ENCODE measurements at places on chromosomes 3 and 15.

DNA sequence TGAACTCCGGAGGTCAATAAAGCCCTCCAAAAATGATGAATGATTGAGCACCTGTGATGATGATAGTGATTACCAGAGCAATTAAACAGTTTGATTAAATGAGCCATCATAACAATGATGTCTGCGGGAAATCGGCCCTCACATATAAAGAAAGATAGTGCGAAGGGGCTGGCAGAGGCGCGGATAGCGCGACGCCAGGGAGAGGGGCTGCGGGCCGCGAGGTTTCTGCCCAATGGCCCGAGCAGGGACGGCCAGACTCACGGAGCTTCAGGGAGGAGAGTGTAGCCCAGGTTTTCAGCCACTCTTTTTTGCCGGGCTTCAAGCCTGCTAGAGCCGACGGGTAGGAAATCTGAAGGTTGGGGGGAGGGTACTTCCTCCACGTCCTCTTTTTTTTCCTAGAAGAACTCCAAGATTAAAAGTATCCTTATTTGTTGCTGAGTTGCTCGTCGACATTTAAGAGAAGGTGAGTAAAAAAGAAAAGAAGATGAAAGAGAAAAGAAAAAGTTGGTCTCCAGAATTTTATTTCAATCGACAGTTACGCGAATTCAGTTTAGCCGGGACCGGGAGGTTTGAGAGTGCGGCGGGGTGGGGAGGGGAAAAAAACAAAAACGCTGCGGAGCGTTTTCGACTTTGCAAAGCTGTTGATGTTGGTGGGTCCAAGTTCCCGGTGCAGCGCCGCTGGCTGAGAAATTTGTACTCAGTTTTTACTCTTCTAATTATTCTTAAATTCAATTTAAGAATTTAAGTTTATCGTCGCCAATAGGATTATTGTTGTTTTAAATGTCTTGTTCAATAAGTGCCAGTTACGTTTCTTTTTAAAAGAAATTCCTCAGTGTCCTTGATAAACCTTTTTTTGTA is 2.2 kb upstream of the MEIS2 start:
- no peak for DNase-seq

DNA sequence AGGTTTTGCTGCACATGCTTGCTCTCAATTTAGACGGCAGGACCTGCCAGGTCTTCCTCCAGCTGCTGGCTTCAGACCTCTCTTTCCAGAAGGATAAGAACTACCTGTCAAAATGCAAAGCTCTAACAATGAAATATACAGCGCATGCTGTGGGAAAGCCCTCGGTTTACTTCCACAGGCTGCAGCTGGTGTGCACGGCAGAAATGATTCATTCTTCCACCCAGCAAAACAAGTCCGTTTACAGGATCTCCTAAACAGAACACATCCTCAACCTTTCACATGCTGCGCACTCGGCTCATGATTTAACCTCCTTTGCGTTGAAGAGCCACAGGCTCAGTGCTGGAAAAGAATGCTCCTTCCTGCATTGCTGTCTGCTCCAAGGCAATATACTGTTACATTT is 92.4 kb upstream of the WNT5A start:
- no peak for DNase-seq

- DNase-seq: no peak
Measured at GRCh38 chr3:73603762-73604171, 21.0 kb downstream of the PDZRN3 start.

DNA sequence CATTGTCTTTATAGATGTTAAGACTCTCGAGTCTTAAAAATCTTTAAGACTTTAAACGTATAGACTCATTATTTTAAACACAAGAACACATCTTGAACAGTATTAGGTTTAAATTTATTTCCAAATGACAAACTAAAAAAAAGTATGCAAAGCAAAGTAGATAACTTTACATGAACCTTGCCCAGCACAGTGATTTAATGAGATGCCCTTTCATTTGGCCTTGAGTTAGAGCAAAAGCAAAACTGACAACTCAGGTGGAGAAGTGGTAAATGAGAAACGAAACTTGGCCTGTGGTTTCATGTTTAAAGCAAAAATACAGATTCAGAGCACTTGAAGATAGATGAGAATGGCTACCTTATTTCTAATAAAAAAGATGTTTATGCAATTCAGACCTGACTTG is 8.6 kb downstream of the GPR15 start:
- no peak for DNase-seq

GRCh38 chr3:72088486-72089025 is 303.6 kb upstream of the PROK2 start:
- no peak for DNase-seq

DNA sequence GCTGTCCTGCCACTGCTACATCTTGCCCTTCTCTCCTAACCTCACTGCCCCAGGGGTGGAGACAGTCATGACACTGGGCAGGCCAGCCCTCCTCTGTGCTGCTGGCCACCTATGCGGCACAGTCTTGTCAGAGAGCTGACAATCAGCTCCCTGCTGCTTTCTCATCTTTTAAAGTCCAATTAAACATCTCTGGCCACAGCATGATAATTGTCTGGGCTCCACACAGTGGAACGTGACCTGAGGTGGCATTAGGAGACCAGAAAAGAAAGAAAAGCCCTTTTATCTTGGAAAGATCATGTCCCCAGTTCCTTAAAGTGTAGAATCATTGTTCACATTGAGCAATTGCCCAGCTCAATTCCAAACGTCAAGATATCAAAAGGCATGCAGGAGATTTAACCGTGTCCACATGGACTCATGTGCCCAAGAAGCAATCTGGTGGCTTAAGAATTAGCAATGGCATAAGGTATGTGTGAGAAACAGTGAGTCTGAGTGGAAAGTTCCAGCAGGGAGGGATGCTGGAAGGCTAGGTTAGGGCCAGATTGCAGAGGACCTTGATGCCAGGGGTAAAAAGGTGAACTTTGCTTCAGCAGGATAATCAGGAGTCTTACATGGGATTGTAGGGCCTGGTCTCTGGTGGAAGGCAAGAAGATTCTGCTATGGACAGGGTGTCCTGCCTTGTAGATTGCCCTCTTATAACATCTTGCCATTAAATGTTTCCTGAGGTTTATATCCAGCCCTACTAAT is 15.3 kb upstream of the CACNA1D start:
- DNase-seq: no peak

DNA sequence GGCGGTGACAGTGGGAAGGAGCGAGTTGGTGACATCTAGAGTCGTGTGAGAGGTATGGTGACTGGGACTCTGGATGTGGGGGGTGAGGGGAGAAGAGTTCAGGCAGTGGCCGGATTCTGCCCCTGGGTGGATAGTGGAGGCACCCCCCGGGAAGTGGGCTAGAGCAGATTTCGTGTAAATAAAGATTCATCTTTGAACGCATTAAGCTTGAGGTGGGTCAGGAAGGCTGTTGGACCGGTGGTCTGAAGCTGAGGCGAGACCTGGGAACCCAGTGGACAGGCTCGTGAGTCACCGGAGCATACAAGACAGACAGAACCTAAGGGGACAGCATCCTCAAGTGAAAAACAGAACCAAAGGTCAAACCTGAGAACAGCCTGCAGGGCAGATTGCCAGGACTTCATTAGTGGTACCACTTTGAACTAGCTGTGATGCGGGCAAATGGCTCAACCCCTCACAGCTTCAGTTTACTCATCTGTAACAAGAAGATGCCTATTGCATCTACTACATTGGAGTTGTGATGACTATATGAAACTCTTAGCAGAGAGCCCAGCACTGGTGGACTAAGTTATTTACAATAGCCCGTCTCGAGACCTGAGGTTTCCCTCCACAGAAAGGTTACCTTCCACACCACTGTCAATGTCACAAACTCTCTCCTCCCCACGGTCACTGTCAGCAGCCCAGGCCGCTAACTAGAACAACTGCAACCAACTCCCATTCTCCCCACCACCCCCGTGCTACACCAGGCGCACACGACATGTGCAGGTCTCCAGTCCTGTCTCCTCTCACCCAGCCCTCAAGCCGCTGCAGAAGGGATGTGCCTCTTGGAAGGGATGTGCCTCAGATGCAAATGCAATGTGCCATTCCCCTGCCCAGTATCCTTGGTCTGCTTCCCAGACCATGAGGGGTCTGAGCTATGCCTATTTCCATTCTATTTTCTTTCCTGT is 901 bp upstream of the CLN6 start:
- DNase-seq: peak; percentile 33
